ENCODE measurements at places on chromosomes 2 and 18.

- H3K36me3 ChIP-seq = no peaks in the 10 kb centered on the region
- H3K27me3 ChIP-seq = no peaks in the 10 kb centered on the region
- peak; percentile 55 for DNase-seq
- no peak overlapping the region for H3K4me3 ChIP-seq
- peaks cover 12% of the 10 kb centered on the region for H3K4me1 ChIP-seq
- H3K27ac ChIP-seq = no peak overlapping the region
These were observed 116.1 kb downstream of the NFATC1 start for GRCh38 chr18:79511671-79512301.

DNA sequence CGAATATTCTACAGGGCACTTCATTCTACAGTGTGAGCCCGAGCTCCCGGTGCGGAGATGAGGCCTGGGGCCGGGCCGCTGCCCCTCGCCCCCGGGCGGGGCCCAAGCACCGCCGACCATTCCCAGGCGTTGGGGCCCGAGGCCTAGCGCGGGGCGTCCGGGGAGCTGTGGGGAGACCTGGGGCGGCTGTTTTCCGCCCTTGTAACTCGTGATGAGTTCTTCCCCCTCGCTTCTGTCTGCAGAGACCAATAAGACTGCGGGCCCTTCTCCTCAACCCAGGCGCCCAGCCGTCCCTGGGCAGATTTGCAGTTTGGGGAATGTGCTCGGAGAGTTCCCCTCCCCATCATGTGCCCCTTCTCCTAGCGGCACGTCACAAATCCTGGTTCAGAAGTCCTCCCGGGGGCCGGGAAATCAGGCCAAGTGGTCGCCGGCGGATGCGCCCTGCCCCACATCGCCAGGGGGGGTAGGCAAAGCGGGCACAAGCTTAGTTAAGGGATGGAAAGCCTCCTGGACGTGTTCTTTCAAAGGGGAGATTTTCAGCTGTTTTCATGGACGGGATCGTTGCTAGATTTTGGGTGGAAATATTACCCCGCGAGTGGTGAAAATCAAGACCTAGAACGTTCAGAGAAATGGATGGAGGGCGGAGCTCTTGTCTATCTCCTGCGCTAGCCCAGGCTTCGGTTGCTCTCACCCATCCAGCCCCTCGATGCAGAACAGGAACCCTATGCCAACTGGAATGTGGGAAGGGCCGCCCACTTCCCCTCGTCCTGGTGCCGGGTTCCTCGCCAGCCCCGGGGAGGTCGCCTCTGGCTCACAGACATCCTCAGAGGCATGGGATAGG, 18.8 kb upstream of the HAAO start:
- H3K27ac ChIP-seq = peak overlapping the region; percentile 90
- DNase-seq = peak; percentile 86
- peaks cover 4% of the 10 kb centered on the region for H3K4me1 ChIP-seq

- no peaks in the 10 kb centered on the region for H3K27me3 ChIP-seq
- peaks cover 10% of the 10 kb centered on the region for H3K36me3 ChIP-seq
- H3K27ac ChIP-seq = no peak overlapping the region
- H3K4me1 ChIP-seq = peaks cover 3% of the 10 kb centered on the region
- peak overlapping the region; percentile 96 for H3K4me3 ChIP-seq
- DNase-seq = peak; percentile 60
These were observed 2.4 kb downstream of the MARS2 start for GRCh38 chr2:197707316-197708213.

- no peaks in the 10 kb centered on the region for H3K36me3 ChIP-seq
- DNase-seq = no peak
- peaks cover 3% of the 10 kb centered on the region for H3K4me1 ChIP-seq
- no peaks in the 10 kb centered on the region for H3K27me3 ChIP-seq
- H3K4me3 ChIP-seq = peak overlapping the region; percentile 99
These were observed 536 bp downstream of the VPS54 start for GRCh38 chr2:64018701-64019082.

DNA sequence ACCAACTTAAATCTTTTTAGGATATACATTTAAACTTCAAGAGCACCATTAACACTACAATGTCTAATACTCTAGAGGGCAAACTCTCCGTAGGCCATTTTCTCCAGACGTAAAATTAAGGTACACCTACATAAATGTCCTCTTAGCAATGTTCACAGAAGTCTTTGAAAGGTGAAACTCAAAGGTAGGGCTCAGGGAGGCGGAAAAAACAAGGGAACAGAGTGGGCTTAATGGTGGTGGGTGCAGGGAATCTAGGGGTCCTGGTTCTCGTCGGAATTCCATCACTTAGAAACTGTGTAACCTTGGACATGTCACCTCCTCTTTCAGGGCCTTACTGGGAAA, 668 bp downstream of the NFU1 start:
- H3K4me1 ChIP-seq = peaks cover 5% of the 10 kb centered on the region
- H3K36me3 ChIP-seq = peaks cover 36% of the 10 kb centered on the region
- H3K27ac ChIP-seq = peak overlapping the region; percentile 50
- H3K4me3 ChIP-seq = peak overlapping the region; percentile 90
- no peak for DNase-seq

GRCh38 chr2:48337871-48338270, 192.1 kb upstream of the STON1 start:
- no peak for DNase-seq
- no peak overlapping the region for H3K27ac ChIP-seq
- H3K36me3 ChIP-seq = no peaks in the 10 kb centered on the region
- H3K27me3 ChIP-seq = no peaks in the 10 kb centered on the region

- no peaks in the 10 kb centered on the region for H3K27me3 ChIP-seq
- H3K4me1 ChIP-seq = no peaks in the 10 kb centered on the region
- no peak overlapping the region for H3K4me3 ChIP-seq
- H3K36me3 ChIP-seq = no peaks in the 10 kb centered on the region
These were observed 555.8 kb downstream of the SATB2 start for GRCh38 chr2:198901894-198902293.

DNA sequence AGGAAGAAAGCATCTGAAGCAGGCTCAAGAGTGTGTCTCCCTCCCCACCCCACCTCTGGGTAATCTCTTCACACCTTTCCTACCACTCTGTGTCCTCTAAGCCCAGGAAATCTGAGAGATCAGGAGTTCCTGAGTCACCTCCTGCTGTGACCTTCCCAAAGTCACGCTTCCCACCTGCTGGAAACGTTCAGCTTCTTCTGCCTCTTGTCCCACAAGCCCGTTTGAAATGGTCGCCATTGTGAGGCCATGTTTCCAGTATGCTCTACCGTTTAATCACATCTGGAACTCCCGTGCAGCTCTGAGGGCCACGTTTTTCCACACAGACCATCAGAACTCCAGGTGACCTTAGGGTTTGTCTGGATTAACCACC, 25.9 kb downstream of the GREB1 start:
- H3K27me3 ChIP-seq = no peaks in the 10 kb centered on the region
- peak; percentile 90 for DNase-seq
- H3K36me3 ChIP-seq = peaks cover 58% of the 10 kb centered on the region
- H3K4me3 ChIP-seq = peak overlapping the region; percentile 87
- H3K4me1 ChIP-seq = peaks cover 36% of the 10 kb centered on the region

DNA sequence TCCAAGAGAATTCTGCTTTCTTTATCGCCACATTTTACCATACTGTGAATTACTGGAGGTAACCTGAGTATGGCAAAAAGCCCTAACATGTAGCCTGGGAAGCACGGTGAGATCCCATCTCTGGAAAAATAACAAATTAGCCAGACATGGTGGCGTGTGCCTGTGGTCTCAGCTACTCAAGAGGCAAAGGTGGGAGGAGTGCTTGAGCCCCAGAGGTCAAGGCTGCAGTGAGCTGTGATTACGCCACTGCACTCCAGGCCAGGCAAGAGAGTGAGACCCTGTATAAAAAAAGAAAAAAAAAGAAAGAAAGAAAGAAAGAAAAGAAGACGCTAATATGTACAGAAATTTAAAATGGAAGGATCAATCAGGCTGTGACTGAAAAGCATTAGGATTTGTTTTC, 57.7 kb upstream of the SESTD1 start:
- no peaks in the 10 kb centered on the region for H3K4me1 ChIP-seq
- no peaks in the 10 kb centered on the region for H3K36me3 ChIP-seq
- no peak for DNase-seq
- H3K27ac ChIP-seq = no peak overlapping the region

DNA sequence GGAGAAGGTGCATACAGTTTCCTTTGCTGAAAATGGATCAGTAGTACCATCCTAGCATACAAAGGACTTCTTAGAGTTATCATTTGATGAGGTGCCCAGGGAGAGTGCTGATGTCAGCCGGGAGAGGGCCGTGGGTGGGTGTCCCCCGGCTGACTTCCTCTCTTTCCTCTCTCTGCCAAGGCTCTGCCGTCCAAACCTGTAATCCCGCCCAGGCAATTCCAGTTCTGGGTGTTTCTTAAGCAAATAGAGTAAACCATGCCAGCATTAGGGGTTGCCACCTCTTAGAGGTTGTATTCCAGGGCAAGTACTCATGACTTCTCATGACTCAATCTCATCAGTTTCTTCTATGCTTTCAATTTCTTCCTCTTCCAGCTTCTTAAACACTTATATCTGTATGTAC, 117.2 kb downstream of the GATA6 start:
- no peaks in the 10 kb centered on the region for H3K36me3 ChIP-seq
- peaks cover 15% of the 10 kb centered on the region for H3K27me3 ChIP-seq
- DNase-seq = no peak

DNA sequence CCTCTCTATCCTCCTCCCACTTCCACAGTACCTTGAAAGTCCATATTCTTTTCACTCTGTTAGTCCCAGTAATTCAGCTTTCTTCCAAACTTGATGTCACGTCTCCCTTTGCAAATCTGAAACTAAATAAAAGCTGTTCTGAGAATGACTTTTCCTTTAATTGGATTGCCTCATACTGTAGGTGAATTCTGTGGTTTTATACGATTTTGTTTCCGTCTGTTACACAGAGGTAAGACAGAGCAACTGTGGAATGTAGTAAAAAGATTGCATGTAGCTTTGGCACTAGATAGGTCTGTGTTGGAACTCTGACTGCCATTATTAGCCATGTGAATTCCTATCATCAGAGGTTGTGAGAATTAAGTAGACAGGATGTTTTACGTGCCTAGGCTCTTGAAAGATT, 25.9 kb downstream of the MALT1 start:
- H3K4me1 ChIP-seq = peaks cover 5% of the 10 kb centered on the region
- H3K36me3 ChIP-seq = peaks cover 24% of the 10 kb centered on the region
- H3K27ac ChIP-seq = no peak overlapping the region
- H3K4me3 ChIP-seq = no peak overlapping the region
- no peaks in the 10 kb centered on the region for H3K27me3 ChIP-seq
- DNase-seq = no peak

DNA sequence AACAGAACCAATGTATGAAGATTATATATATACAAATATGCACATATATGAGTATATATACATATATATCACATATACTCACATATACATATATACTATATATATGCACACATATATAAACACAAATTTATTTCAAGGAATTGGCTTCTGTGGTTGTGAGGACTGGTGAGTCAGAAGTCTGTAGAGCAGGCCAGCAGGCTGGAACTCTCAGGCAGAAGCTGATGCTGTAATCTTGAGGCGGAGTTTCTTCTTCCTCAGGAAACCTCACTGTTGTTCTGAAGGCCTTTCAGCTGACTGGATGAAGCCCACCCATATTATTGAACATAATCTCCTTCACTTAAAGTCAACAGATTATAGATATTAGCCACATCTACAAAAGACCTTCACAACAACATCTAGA, 143.9 kb upstream of the CREB1 start:
- no peaks in the 10 kb centered on the region for H3K36me3 ChIP-seq
- DNase-seq = no peak
- H3K4me1 ChIP-seq = no peaks in the 10 kb centered on the region

DNA sequence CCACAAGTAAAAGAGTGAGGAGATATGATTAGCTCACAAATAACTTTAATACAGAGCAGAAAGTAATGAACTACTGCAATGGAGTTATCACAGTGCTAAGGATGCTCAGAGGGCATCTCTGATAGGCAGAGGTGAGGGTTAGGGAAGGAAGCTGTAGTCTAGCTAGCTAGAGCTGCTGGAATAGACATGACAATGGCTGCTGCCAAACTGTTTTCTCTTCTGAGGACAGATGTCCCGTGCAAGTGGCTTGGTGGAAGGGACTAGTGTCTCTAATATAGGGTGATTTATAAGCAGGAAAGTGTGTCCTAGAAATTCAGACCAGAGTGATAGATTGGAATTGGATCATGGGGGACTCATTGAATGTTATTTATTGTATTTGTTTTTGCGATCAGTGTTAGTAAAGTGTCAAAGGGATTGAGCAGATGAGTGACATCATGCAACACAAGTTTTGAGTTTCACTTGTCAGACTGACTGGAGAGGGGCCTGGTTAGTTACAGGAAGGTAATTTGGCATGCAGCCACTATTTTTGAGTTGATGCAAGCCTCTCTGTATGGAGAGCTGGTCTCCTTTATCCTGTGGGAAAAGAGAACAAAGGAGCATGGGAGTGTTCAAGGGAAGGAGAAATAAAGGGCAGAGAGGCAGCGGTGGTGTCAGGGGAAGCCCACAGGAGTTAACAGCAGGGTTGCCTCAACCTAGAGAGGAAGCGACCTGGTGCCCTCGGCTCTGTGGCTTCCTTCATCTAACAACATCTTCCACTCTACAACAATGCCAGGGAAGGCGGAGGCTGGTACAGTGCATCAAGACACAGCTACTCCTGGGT, 1.9 kb downstream of the CTLA4 start:
- no peaks in the 10 kb centered on the region for H3K4me1 ChIP-seq
- H3K27me3 ChIP-seq = peaks cover 71% of the 10 kb centered on the region
- H3K36me3 ChIP-seq = no peaks in the 10 kb centered on the region
- no peak overlapping the region for H3K4me3 ChIP-seq

GRCh38 chr2:85871494-85872164, 17.2 kb downstream of the ST3GAL5 start:
- no peaks in the 10 kb centered on the region for H3K4me1 ChIP-seq
- no peak overlapping the region for H3K4me3 ChIP-seq
- H3K27me3 ChIP-seq = no peaks in the 10 kb centered on the region
- no peaks in the 10 kb centered on the region for H3K36me3 ChIP-seq
- H3K27ac ChIP-seq = no peak overlapping the region

GRCh38 chr2:204665771-204666170, 120.5 kb downstream of the PARD3B start:
- H3K4me3 ChIP-seq = no peak overlapping the region
- H3K27me3 ChIP-seq = no peaks in the 10 kb centered on the region
- no peak overlapping the region for H3K27ac ChIP-seq
- no peaks in the 10 kb centered on the region for H3K36me3 ChIP-seq
- no peak for DNase-seq

GRCh38 chr2:168030862-168031624, 216.4 kb downstream of the STK39 start:
- H3K36me3 ChIP-seq = no peaks in the 10 kb centered on the region
- no peak for DNase-seq
- H3K4me3 ChIP-seq = no peak overlapping the region
- peaks cover 3% of the 10 kb centered on the region for H3K4me1 ChIP-seq

- H3K27me3 ChIP-seq = no peaks in the 10 kb centered on the region
- no peaks in the 10 kb centered on the region for H3K36me3 ChIP-seq
- no peak overlapping the region for H3K4me3 ChIP-seq
- DNase-seq = no peak
These were observed 30.9 kb upstream of the RPIA start for GRCh38 chr2:88660622-88661021.

GRCh38 chr2:170222298-170222697, 44.4 kb downstream of the MYO3B start:
- peak overlapping the region; percentile 49 for H3K27ac ChIP-seq
- no peaks in the 10 kb centered on the region for H3K36me3 ChIP-seq
- H3K4me1 ChIP-seq = peaks cover 5% of the 10 kb centered on the region
- H3K4me3 ChIP-seq = no peak overlapping the region
- DNase-seq = peak; percentile 60
- H3K27me3 ChIP-seq = no peaks in the 10 kb centered on the region

Data from endodermal cell (in vitro differentiated cells).